Right renal cortex interstitium (tissue), 3 donors: ENCODE measurements at places on chromosomes 7 and 10. TPM values are rescaled to one million over a fixed set of nuclear protein-coding genes. Genes with fewer than 3 reads are reported as not detected.

GRCh38 chr7:157014635-157015555 lies 4.4 kb upstream of the MNX1 start:
- no peak for DNase-seq

- DNase-seq = no peak
Measured at GRCh38 chr7:77157446-77157845, 35.0 kb downstream of the CCDC146 start.

- DNase-seq = no peak
Measured at GRCh38 chr7:31763548-31763947, 76.5 kb downstream of the PPP1R17 start.

FOXK1 gene
- polyA plus RNA-seq = 14.4 TPM
